Stimulated activated CD8-positive, alpha-beta memory T cell treated with anti-CD3 and anti-CD28 coated beads, Interleukin-7, amount 100 ng/mL, for 24 hours (primary cell): ENCODE measurements at places on chromosomes 11 and 22.

- no peak for DNase-seq
Measured at GRCh38 chr11:771617-772204, 5.6 kb downstream of the GATD1 start.

- DNase-seq = no peak
Measured at GRCh38 chr11:132987936-132988335, 544.4 kb downstream of the OPCML start.

DNA sequence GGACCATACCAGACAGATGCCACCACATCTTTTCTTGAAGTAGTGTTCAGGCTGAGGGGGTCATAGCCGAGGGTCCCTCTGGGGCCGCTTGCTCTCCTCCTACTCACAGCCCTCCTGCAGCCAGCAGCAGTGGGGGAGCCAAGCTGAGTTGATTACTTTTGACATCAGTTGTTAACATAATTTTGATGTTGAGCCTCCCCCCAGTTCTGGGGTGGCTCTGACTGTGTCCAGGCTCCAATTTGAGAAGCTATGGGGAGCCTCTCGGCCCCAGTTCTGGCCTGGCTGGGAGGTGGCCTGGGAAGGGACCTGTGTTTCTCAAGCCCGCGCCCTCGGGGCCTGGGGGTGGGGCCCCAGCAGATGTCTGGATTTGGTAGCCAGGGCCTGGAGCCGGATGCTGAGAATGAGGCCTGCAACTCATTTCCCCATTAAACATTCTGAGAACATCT is 47.9 kb downstream of the KCNQ1OT1 start:
- no peak for DNase-seq

GRCh38 chr11:62715150-62716130 is 8.0 kb downstream of the GNG3 start:
- DNase-seq = no peak

DNA sequence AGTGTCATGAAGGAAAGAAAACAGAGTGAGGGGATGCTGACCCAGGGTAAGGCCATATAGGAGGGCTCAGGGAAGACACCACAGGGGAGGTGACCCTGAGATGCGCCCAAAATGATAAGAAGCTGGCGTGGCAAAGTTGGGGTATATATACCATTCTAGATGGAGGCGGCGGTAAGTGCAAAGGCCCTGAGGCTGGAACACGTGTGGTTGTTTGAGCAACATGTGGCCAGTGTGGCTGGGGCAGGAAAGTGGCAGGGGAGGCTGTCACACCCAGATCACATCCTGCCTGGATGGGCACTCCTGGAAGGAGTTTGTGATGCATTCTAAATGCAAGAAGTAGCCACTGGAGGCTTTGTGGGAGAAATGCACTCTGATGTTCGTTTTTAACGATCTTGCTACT is 70.2 kb downstream of the CYTH4 start:
- DNase-seq = no peak

DNA sequence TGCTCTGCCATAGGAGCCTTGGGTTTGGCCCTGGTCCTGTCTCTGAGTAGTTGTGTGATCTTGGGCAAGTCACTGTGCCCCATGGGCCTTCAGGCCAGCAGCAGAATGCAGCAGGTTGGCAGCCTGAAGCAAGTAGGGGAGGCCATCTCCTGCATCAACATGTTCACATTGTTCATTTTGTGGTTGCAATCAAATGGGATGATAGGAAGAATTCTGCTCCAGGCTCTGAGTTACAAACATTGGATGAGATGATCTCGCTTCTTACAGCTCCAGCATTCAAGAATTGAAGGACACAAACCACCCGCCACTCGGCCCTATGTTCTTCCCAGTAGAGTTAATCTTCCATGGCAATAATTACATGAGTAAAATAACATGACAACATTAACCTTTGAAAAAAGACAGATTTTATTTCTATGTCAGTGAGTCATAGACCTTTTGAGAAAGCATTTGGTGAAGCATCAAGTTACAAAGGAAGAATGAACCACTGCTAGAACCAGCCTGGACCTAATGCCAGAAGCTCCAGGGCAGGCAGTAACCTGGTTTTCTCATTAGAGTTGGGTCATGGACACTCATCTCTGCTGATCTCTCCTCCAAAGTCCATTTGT is 308.3 kb upstream of the NCAM1 start:
- no peak for DNase-seq

DNA sequence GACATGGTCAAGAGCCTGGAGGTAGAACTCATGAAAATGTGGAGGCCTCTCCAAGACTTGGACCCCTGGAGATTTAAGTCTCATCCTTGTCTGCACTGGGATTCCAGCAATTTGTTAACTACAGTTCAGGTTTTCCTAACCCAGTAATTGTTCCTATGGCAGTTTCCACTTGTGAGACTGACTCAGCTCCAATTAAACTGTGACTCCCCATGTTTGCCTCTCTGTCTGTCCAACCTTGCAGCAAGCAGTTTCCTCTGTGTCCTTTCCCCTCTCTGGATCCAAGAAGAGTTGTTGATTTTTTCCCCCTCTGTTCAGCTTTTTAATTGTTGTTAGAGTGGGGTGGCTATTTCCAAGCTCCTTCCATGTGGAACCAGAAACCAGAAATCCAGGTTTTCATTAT is 16.2 kb upstream of the ARHGAP20 start:
- DNase-seq = no peak

DNA sequence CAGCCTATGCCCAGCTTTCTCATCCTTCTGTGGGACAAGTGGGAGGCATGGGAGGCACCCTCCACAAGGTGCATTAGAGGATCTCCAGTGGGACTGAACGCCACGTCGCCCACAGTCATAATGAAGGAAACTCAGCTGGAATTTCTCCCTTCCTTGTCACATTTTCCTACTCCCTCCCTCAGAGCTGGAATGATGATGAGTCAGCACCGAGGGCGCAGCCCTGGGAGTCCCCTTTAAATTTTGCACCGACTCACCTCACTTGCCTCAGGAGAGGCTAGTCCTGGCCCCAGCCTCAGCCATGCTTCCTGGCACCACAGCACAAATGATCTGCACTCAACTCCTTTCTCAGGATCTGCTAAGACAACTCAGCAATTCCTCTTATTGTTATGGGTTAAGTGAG is 34.3 kb downstream of the DBX1 start:
- DNase-seq = no peak

DNA sequence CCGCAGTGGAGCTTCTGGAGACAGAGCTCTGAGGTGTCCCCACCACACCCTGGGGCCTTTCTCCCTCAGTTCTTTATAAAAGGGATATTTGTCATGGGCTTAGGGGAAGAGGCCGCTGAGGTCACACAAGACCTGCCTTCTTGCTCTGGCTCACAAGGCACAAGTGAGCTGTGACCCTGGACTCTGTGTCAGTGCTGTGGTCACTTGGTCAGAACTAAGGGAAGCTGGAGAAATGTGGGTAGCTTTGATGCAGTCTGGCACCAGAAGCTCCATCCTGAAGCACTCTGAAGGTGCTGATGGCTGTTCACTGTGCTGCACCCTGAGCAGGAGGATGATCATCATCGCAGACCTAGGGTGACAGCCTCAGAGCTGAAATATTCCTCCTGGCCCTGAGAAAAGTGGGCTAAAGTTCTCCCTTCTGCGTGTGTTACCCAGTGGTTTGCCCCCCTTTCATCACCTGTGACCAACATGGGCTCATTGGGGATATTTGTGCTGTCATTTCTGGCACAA is 28.1 kb upstream of the VPREB1 start:
- DNase-seq = no peak

GRCh38 chr11:13784441-13784840 is 116.0 kb downstream of the FAR1 start:
- DNase-seq = no peak

GRCh38 chr11:128705124-128705920 is 11.4 kb downstream of the FLI1 start:
- DNase-seq = no peak

- no peak for DNase-seq
Measured at GRCh38 chr11:113667801-113668200, 38.3 kb downstream of the TMPRSS5 start.
